ENCODE measurements at places on chromosomes 4 and X.

GRCh38 chrX:154730253-154730891 is 20.5 kb downstream of the GAB3 start:
- DNase-seq = no peak

- no peak for DNase-seq
Observed at GRCh38 chr4:97924341-97924958, 218.8 kb downstream of the STPG2 start.

GRCh38 chrX:97751735-97752134 is 868.0 kb downstream of the RPA4 start:
- no peak for DNase-seq

DNA sequence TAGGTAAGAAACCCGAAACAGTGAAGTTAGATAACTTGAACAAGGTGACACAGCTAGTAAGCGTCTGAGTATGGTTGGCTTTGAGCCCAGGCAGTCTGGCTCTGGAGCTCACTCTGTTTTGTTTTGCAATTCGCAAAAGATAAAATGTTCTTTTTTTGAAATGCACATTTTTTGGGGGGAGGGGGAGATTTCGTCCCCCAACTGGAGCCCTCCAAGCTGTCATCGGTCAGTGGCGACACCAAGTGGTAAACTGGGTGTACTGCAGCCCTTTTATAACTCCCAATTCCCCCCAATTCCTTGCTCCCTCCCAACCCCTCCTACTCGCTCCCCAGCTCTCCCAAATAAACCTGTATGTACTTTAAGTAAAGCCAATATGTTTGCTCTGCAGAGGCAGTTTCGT is 2.8 kb upstream of the CLCN5 start:
- peak; percentile 25 for DNase-seq

GRCh38 chr4:86600007-86600653 is 6.0 kb downstream of the PTPN13 start:
- DNase-seq = no peak

- no peak for DNase-seq
Observed at GRCh38 chrX:104284507-104284906, 29.8 kb upstream of the ESX1 start.

- no peak for DNase-seq
Observed at GRCh38 chr4:61380865-61381264, 180.7 kb downstream of the ADGRL3 start.

- no peak for DNase-seq
Observed at GRCh38 chrX:123884809-123885408, 25.1 kb downstream of the XIAP start.

DNA sequence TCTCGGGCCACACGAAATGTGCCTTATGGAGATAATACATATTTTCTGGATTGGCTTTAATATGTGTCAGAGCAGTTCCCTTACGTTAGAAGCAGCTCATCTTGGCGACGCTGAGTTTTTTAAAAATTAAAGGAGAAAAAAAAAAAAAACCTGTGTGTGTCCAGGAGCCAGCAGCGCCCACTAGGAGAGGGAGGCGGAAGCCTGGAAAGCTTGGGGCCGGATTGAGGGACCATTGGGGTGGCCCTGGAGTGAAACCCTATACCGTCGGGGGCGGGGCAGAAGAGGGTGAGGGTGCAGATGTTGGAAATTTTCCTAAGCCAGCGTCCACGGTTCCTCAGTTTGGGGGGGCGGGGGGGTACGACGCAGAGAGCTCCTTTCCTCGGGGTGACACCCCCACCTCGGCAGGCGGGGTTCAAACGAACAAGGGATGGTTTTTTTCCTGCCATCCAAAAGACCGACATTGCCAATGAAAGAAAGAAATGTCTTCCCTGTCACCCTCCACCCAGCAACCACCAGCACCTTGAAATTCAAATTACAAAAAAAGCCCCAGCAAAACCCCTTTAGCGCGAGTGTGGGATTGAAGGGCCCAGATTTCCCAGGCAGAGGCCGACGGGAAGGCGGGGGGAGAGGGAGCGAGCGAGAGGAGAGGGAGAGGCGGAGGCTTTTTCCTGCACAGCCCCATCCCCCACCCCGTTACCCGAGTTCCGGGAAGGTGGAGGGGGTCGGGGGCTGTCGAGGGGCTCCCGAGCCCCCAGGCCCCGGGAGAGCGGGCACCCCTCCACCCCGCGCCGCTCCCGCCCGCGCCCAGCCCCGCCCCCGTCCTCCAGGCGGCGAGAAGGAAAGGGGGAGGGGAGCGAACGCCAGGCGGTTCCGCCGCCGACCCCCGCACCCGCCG is 859 bp downstream of the SMARCA1 start:
- DNase-seq = no peak

GRCh38 chrX:46376246-46376885 is 168.9 kb downstream of the ZNF674 start:
- DNase-seq = peak; percentile 38

DNA sequence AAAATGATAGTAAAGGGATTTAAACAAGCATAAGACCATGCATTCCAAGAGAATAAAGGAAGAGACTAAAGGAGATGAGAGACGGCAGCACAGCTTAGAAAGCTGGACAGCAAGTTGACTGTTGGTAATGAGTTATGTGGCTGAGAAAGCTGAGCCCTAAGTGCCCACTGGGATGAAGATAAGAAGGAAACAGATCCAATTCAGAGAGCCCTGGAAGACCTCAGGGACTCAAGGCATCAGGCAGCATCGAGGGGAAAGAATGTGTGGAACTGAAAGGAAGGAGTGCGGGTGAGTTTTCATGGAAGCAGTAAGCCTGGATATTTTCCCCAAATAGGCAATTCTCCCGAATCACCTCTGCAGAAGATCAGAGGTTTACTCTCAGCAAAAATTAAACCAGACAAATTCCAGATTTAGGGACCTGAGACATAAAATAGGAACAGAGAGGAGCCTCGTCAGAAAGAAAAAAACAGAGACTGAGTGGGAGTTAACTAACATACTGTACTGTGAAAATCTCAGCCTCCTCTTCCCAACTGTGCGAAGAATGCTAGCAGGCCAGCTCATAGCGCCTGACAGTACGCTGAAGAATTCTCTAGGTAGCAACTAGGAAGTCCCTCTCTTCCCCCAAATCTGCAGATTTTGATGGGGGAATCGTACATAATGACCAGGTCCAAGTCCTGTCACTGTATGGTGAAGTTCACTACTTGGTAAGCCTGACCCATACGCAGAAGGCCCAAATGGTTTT is 187.7 kb upstream of the TAPT1 start:
- DNase-seq = no peak

GRCh38 chrX:69232945-69233344 is 67.7 kb upstream of the PJA1 start:
- DNase-seq = no peak

All from activated CD4-positive, alpha-beta T cell treated with anti-CD3 and anti-CD28 coated beads for 48 hours (primary cell).